ENCODE measurements at places on chromosomes 2 and 18.

GRCh38 chr2:121086450-121086849 is 198.6 kb downstream of the TFCP2L1 start:
- DNase-seq, result no peak

GRCh38 chr2:237465515-237466148 is 21.4 kb upstream of the MLPH start:
- DNase-seq, result no peak

- no peak for DNase-seq
These were observed 27.8 kb downstream of the MTX2 start for GRCh38 chr2:176297067-176297466.

GRCh38 chr2:22281033-22281432 is 1103.9 kb upstream of the KLHL29 start:
- DNase-seq, result no peak

DNA sequence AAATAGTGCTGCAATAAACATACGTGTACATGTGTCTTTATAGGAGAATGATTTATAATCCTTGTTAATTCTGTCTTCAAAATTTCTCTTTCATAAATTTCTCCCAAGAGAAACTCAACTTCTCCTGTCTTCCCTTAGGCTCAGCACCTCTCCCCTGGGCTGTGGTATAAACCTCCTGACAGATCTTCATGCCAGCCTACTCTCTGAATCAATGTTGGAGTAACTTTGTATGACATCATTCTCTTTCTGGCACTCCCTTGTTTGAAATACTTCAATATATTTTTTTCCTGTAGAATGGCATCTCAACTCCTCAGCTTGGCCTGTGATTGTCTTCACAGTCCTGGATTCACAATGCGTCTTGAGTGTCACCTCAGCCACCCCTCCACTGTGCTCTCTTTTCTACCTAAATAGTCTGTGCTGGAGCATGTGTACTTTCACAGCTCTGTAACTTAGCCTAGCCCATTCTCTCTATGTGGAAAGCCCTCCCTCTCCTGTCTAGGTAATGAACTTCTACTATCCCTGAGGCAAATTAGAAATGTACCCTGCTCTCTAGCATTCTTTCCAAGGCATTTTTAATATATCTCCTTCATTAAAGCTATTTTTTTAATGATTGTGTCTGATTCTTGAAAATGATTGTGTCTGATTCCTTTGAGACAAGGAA is 649.9 kb upstream of the FANCL start:
- DNase-seq, result no peak

GRCh38 chr2:240782886-240783818 is 36.9 kb downstream of the KIF1A start:
- no peak for DNase-seq

DNA sequence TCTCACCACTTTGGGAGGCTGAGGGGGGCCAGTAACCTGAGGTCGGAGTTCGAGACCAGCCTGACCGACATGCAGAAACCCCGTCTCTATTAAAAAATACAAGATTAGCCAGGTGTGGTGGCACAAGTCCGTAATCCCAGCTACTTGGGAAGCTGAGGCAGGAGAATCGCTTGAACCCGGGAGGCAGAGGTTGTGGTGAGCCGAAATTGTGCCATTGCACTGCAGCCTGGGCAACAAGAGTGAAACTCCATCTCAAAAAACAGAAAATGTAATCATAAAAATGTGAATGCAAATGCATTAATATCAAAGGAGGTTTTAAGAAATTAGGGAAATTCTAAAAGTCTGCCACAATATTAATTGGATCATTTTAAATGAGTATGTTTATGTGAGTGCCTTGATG is 45.7 kb downstream of the ACTR2 start:
- DNase-seq, result no peak

DNA sequence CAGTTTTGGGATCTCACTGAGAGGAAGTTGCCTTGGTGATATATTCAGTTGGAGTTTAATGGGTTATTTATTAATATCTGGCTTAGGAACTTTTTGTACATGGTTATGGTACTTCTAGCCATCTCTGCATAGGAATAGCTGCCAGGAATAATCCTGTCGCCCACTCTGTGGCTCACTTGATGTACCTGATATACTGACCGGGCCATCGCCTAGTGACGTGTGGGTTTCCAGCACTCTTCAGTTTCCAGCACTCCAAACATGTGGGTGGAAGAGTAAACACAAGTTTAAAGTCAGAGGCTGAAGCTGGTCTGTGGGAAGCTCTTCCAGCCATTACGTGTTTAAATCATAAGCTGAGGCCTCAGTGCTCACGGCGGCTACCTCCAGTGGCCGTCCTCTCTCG is 44.3 kb upstream of the AGAP1 start:
- no peak for DNase-seq

- DNase-seq, result no peak
These were observed 127.0 kb upstream of the PKDCC start for GRCh38 chr2:41920812-41921211.
